RKO (cell line): ENCODE measurements at places on chromosomes 5 and 9.

DNA sequence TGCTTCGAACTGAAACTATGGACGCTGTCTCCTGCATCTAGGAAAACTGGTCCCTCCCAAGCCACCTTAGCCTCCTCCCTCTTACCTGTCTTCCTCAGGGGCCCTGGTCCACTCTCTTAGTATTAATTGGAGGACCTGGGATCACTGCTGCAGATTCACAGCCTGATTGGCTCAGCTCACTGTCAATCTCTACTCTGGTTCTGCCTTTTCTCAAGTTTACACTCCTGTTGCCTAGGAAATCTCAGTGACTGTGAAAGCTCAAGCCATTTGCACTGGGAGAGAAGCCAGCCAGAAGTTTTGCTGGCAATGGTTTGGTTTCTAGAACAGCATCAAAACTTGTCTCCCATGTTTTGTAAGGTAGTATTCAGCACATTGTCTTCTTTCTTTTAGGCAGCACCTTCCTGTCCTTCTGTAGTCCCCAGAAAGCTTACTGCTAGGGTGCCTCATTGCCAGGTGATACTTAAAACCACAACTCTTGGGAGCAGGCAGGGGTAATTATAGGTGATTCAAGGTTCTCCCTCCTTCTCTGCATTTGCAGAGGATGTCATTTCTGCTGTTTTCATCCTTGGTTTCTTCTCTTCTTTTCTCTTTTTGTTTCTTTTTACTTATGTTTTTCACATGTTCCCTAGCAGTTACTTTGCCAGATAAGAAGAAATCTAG lies at the start of gene CAPSL:
TSS of gene CAPSL (minus strand) at position 55 of the 660 bp plus-strand sequence. CDS start 17,502 bp downstream, outside the sequence.
- DNase-seq, result peak; percentile 15

DNA sequence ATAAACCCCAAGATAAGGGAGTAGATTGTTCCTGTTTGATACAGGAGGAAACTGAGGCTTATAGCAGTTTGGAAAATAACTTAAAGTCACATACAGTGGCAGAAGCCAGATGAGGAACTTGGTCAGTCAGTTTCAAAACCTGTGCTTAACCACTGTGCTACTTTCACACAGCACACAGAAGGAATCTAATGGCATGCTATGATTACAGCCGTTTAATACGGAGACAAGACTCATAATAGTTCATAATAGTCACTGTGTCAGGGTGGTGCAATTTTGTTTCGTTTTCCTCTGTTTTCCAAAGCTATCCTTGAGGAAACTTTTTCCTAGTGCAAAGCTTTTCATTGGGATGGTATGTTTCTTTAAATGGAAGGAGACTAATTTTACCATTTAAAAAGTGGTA lies 112.3 kb downstream of the GCNT1 start:
- no peak for DNase-seq

- DNase-seq, result no peak
Measured at GRCh38 chr5:54214722-54215121, 95.7 kb downstream of the ARL15 start.

GRCh38 chr9:36868586-36869282 lies 165.3 kb downstream of the PAX5 start:
- no peak for DNase-seq

- peak; percentile 47 for DNase-seq
Measured at GRCh38 chr9:2727966-2728613, 10.8 kb downstream of the KCNV2 start.

DNA sequence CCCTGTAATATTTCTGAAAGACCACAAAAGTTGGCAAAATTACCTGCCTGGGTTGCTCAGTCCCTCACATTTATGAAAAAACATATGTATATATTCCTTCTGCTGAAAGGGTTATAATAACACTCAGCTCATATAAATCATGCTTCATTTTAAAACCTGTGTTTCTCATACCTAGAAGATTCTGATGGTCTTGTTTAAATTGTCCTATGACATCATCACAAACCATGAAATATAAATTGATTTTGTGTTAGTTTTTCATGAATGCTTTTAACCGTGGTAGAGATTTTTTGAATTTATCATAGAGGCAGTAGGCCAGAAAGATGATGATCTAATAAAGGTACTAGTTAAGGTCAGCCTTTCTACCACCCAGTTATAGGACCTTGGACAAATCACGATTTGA lies 31.4 kb downstream of the SRFBP1 start:
- DNase-seq, result no peak

DNA sequence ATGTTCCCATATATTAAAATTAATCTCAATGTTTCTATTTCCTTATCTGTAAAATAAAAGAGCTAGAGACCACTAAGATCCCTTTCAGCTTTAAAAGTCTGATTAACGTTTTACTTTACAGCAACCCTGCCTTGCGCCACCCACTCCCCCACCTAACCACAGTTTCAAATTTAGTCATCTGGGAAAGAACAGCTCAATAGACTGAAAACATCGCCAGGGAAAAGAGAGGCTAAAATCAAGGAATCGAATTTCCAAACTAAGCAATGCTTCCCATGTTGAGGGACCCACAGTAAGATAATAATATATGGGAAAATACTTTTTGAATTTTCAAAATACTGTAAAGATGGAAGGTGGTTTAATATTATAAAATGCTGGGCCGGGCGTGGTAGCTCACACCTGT lies 6.6 kb downstream of the SAXO1 start:
- DNase-seq, result no peak

DNA sequence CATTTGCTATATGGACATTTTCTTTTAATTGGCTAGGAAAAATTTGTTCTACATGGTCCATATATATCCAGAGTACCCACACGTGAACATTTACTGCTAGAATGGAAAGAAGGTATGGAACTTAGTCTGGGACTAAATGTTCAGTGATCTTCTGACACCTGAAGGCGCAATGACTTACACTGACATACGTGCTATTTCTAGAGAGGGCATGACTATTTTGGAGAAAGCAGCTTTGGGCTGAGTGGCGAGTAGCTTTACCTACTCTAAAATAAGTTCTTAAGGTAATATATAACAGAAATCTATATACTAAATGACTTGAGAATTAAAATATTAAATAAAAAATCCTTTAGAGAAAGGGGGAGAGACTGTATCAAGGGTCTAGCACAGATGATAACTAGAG lies 10.4 kb downstream of the NNT start:
- DNase-seq, result no peak

DNA sequence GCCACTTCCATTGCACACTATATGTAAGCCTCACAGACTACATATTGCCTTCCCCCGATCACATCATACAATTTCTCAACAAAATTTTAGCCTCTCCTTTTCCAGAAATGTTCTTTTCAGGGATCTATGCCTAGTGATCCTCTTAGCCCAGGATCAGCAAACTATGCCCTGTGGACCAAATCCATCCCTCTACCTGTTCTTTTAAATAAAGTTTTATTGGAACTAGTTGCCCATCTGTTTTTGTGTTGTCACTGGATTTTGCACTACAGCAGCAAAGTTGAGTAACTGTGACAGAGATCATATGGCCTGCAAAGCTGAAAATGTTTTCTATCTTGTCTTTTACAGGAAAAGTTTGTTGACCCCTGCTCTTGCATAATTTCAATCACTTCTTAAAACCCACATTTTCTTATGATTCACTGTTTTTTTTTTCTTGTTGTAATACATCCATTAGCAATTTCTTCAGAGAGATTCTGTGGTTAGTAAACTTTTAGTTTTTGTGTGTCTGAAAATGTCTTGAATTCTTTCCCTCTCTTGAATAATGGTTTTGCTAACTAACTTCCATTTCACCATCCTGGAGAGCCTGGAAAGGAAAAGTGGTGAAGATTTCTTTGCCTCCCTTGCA lies 7.1 kb downstream of the TXNDC8 start:
- DNase-seq, result no peak

DNA sequence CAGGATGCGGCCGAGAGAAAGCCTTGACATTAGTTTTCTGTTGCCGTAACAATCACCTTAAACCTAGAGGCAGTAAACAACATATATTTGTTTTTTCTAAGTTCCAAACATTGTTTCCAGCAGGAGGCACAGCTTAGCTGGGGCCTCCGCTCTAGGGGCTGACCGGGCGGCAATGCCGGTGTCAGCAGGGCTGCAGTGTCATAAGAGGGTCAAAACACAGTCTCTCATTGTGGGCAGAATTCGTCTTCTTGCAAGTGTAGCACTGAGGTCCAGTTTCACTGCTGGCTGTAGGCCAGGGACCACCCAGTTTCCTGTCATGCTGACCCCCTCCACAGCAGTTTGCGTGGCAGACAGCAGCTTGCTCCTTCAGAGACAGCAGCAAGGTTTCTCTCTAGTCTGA lies 186.2 kb downstream of the PJA2 start:
- DNase-seq, result no peak

DNA sequence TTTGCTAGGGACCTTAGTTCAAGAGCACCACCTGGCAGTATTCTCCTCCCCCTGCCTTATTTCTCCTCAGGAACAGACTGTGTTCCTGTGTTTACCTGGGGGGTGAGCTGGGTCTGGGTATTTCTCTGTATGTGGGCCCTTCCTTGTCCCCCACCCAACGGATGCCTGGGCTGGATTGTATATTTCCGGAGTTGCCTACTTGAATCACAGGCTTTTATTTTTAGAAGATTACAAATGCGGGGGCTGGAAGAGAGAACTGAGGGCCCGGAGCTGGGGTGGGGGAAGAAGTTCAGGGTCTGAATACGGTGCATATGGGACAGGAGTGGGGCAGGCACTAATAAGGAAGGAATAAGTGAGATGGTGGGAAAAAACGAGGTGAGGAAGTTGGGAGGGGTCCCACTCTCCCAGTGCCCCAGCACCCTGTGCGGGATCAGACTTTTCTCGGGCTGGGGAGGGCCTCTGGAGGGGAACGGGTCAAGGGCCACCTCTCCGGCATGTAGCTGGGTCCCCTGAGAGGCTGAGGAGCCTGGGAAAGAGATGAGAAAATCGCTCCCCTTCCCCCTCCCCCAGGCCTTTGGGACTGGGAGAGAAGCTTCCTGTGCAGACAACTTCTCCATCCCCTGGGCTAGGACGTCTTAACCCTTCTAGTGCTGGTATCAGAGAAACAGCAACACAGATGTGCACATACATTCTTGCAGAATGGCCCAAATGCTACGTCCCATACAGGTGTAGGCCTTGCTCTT lies 42.1 kb downstream of the PCDH1 start:
- no peak for DNase-seq

- no peak for DNase-seq
Measured at GRCh38 chr5:25095261-25095660, 450.5 kb upstream of the CDH10 start.

GRCh38 chr5:61329550-61330128 lies 2.4 kb upstream of the ZSWIM6 start:
- DNase-seq, result peak; percentile 79

DNA sequence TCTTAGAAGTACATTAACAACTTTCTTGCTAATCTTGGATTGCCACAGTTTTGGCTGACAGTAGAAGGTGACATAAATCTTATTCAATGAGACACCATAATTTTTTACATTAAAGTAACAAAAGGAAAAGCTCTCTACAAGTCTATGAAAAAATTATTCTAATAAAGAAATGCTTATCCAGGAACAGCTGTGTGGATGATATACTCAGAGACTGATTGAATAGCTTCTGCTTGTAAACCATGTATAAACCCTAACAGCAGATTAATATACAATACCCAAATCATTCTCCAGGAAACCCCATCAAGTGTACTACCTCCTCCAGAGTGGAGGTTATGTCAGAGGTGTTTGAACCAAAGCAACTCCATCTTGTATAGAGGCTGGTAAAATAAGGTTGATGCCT lies 581.4 kb upstream of the PTGER4 start:
- DNase-seq, result no peak

GRCh38 chr9:128629852-128630545 lies 26.6 kb downstream of the DYNC2I2 start:
- no peak for DNase-seq

DNA sequence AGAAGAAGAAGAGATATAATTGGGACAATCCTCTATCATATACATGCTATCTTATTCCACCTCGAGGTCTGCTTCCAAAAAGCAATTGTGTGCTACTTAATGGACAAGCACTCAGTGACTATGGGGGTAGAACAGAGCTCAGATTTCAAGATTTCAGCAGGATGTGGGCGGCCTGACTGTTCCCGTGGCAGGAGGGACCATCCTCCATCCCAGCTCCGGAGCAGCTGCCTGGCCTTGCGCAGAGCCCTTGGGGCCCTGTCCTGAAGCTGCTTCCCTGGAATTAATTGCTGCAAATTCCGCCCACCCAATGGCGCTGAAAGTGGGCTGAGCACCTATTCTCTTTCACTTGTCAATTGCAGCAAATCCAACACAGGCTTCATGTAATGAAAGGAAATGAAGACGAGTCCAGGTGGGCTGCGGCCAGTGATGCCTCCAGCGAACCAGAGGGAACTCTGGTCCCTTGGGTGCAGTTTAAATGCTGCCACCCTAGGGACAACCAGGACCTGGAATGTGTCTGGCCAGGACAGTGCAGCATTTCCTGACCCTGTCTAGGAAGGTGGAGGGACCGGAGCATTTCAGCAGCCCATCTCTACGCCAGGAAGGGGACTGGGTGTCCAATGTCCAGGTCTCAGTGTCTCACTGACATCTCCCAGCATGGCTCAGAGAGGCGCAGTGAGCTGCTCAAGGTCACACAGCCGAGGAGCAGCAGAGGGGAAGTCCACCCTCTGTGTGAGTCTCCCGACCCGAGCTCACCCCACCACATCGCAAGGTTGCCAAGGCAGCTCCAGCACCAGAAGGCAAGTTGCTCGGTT lies 50.5 kb upstream of the FCN1 start:
- DNase-seq, result no peak

GRCh38 chr5:125868036-125868435 lies 555.2 kb upstream of the GRAMD2B start:
- no peak for DNase-seq

GRCh38 chr5:64834611-64835010 lies 65.9 kb downstream of the CWC27 start:
- DNase-seq, result no peak

DNA sequence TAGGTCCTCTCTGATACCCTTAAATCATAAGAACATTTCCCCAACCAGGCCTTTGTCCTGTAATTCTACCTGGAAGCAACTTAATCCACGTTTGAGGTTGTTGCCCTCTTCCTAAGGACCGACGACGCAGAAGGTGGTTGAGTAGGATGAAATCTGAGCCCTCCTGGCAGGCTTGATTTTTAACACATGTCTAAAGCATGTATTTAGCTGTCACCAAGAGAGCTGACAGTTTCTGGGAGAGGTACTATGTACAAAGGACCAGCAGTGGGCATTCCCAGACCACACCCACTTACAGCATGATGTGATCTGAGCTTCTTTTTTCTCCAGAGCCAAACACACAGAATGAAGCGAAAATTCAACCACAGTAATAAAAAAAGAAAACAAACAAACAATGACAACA lies 260.9 kb downstream of the SH3GL2 start:
- DNase-seq, result no peak

GRCh38 chr5:3222924-3223323 lies 372.7 kb upstream of the IRX1 start:
- DNase-seq, result no peak

- DNase-seq, result no peak
Measured at GRCh38 chr5:21663082-21663481, 1190.1 kb downstream of the CDH12 start.

GRCh38 chr9:126326228-126327005 lies at the start of gene MVB12B:
MVB12B (plus strand) TSS chr9:126326829; CDS start chr9:126326930, 101 bp downstream.
- peak; percentile 59 for DNase-seq

GRCh38 chr5:59327191-59327980 lies 566.1 kb downstream of the PDE4D start:
- no peak for DNase-seq

- no peak for DNase-seq
Measured at GRCh38 chr5:67971971-67972821, 243.4 kb upstream of the PIK3R1 start.

GRCh38 chr9:38370176-38370575 lies 22.3 kb upstream of the ALDH1B1 start:
- no peak for DNase-seq
